ENCODE measurements at places on chromosomes 12 and 14.

DNA sequence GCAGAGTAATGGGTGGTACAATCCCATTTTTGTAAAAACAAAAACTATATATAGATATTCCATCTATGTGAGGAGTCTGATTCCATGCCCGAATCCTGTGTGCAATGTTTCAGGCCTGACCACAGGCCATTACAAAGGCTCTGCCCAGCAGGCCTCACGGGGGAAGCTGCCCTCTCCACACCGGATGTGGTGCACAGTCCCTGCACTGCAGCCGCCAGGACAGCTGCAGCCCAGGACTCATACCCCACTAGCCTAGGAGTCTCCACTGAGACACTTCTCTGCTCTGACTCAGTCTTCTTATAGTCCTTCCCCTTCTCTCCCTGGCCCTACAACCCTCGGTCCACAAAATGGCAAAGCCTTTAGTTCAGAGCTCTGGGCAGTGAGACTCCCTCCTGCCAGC, 190.4 kb downstream of the PPM1H start:
- DNase-seq: no peak

GRCh38 chr14:71491931-71492330, 440.3 kb upstream of the RGS6 start:
- DNase-seq: no peak

GRCh38 chr14:71487941-71488340, 444.3 kb upstream of the RGS6 start:
- DNase-seq: no peak

- no peak for DNase-seq
These were observed 1258.1 kb upstream of the TMEM132C start for GRCh38 chr12:127008755-127009403.

- DNase-seq: no peak
These were observed 35.8 kb downstream of the DAO start for GRCh38 chr12:108915632-108916133.

GRCh38 chr12:25984759-25985158, 26.3 kb downstream of the RASSF8 start:
- no peak for DNase-seq
